SHP77 treated with DMSO at 0.1 percent for 48 hours (cell line): ENCODE measurements at places on chromosomes 12 and 14.

GRCh38 chr12:5577211-5577612 is 145.3 kb downstream of the NTF3 start:
- no peak for DNase-seq

DNA sequence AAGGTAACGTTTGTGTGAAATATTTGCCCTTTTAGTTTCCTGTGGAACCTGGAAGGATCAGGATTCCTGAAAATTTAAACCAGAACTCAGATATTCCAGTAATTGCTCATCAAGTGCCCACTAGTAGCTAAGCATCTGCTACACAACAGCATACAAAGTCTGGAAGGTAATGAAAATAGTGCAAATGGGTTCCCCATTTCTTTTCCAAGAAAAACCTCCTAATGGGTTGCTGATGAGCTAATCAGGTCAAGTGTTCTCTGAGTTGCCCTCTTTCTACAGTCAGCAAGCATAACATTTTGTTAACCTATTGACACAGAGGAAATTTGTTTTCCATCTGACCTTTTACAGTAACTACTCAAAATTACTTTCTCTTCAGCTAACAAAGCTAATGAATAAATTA is 83.6 kb upstream of the PMCH start:
- no peak for DNase-seq

DNA sequence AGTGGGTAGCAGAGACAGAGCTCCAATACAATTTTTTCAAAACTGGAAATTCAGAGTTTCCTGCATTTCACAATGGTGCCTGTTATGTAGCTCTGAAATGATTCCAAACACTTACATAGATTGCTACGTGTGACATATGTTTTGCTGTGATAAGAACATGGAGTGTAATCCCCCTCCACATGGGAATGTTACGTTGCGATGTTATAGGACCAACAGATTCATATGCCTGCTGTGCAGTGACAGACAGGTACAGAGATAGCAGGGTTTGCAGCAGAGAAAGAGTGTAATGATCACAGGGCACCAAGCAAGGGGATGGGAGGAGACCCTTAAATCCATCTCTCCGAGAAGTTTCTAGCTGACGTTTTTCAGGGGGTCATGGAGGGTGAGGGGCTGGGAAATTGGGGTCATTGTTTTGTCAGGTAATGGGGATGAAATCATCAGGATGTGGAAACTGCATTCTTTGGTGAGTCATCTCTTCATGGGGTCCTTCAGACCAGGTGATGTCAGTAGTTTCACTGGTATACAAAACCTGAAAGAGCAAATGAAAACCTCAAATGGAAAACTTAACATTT is 76.6 kb upstream of the OSBPL8 start:
- no peak for DNase-seq

DNA sequence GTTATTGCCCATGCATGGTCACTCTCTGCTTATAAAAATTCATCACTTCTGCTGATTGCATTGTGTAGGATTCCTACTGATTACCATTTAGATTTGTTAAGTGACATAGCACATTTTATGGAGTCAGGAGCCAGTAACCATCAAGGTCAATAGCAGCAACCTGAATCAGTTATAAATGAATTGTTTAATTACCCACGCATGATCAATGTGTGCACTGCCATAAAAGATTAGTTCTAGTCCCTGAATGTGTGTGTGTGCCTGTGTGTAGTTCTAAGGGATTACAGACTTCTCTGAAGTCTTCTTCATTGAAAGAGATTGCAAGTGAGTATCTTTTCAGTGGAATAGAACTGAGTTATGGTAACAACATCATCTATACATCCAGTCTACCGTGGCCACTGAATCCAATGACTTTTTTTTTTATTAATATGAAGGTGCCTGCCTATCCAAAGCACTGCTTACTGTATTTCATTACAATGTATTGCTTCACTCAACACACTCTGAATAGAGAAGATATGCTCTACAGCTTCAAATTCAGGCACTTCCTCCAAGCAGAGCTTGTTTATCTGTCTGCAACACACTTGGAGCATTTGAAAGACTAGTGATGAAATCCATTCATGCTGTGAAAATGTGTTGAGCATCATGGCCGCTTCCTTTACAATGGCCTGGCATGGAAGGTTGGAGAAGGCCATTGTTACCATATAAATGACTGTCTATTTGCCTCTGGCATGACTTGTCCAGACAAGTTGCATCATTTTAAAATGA is 381.7 kb downstream of the DIO2 start:
- DNase-seq = no peak

DNA sequence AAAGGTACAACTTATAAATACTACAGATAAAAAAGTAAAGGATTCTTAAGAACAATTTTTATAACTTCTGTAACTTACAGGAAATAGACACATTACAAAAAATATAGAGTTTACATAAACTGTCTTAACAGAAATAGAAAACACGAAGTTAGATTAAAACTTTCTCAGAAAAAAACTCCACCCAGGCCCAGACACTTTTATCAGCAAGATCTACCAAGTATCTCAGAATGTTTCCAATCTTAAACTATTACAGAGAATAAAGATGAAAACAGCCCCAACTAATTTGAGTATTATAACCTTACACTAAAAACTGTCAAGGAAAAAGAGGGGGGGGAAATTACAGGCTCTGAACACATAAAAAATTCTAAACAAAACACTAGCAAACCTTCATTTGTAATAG is 8.2 kb downstream of the ZFC3H1 start:
- no peak for DNase-seq

GRCh38 chr14:35991356-35991755 is 165.2 kb downstream of the BRMS1L start:
- DNase-seq = no peak

GRCh38 chr12:120844768-120845449 is 59.2 kb downstream of the SPPL3 start:
- DNase-seq = no peak

GRCh38 chr12:79644274-79645234 is 46.2 kb downstream of the PAWR start:
- no peak for DNase-seq

DNA sequence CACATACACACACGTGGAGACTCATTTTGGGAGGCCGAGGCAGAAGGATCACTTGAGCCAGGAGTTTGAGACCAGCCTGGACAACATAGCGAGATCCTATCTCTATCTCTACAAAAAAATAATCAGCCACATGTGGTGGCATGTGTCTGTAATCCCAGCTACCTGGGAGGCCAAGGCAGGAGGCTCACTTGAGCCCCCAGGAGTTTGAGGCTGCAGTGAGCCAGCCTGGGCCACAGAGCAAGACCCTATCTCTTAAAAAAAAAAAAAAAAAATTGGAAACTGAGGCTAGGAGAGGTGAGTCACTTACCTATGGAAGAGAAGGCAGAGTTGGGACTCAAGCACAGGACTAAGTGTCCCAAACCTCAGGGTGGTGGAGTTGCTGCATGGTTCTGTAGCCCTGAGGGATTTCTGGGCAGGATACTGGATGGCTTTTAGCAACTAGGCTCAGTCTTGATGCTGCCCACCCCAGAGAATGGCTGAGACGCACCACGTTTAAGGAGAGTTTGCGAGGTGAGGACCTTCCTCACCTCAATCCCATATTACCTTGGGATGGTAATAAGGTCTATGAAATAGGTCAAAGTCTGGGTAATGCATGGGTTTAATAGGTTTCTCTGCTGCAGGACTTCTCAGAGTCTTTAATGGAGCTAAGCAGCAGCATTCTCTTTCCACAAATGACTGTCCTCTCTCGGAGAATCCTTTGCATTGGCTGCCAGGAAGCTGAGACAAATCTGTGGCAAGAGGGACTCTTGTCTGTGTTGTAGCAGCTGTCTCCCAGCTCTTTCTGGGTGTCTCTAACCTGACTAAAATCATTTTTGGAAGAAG is 35.6 kb downstream of the SH2B3 start:
- DNase-seq = no peak

- DNase-seq = no peak
Measured at GRCh38 chr14:90159146-90159545, 97.2 kb upstream of the PSMC1 start.

- DNase-seq = no peak
Measured at GRCh38 chr12:106171117-106171750, 32.5 kb upstream of the NUAK1 start.

DNA sequence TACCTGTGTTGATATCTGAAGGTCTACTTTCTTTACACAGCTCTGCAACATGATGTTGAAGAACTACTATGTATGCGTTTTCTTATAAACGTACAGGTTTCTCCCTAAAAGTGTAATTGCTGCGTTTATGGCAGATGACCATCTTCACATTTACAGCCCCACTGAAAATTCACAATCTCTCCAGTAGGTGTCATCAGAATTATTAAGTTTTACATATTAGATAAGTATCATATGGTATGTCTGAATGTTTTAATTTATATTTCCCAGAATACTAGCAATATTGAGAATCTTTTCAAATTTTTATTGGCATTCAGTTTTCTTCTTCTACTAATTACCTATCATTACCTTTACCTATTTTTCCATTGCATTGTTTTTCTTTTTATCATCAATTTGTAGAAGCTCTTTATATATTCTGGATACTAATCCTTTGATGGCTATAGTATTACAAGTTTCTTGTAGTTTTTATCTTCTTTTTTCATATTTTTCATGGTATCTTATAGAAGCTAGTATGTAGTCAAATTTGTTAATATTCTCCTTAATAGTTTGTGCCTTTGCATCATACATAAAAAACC is 123.5 kb downstream of the CAPZA3 start:
- no peak for DNase-seq

GRCh38 chr12:91072931-91073330 is 15.1 kb upstream of the KERA start:
- DNase-seq = no peak

DNA sequence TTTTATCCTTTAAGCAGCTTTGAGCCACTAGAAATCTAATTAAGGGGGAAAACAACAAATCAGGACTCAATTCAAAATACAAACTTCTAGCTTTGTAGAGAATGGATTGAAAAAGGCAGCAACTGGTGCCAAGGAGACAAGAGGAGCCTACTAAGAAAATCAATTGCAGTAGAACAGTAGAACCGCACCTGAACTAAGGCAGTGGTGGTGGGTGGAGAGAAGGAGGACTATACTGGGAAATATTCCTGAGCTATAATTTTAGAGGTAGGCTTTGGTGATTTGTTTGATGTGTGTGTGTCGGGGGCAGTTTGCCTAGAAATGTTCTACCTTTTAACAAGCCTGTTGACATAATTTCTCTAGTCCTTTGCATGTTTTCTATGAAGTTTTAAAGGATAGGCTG is 270.9 kb upstream of the SYT10 start:
- DNase-seq = no peak

DNA sequence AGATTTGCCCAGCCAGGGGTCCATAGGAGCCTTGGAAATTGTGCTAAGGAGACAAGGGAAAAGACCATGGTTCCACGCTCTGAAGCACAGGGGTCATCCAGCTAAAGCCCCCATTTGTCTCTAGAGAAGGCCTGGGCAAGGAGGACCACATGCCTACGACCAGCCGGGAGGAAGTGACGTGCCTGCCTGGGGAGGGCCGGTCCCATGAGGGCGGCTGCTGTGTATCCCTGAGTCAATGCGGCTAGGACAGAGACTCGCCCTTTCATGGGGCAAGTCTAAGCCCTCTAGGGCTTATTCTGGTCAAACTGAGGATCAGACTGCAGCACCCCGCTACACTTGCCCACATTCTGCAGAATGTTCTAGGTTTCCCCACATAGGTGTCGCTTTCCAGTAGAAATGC is 20.6 kb upstream of the RIN3 start:
- no peak for DNase-seq

- DNase-seq = peak; percentile 6
Measured at GRCh38 chr12:130826151-130826801, 12.8 kb downstream of the STX2 start.

DNA sequence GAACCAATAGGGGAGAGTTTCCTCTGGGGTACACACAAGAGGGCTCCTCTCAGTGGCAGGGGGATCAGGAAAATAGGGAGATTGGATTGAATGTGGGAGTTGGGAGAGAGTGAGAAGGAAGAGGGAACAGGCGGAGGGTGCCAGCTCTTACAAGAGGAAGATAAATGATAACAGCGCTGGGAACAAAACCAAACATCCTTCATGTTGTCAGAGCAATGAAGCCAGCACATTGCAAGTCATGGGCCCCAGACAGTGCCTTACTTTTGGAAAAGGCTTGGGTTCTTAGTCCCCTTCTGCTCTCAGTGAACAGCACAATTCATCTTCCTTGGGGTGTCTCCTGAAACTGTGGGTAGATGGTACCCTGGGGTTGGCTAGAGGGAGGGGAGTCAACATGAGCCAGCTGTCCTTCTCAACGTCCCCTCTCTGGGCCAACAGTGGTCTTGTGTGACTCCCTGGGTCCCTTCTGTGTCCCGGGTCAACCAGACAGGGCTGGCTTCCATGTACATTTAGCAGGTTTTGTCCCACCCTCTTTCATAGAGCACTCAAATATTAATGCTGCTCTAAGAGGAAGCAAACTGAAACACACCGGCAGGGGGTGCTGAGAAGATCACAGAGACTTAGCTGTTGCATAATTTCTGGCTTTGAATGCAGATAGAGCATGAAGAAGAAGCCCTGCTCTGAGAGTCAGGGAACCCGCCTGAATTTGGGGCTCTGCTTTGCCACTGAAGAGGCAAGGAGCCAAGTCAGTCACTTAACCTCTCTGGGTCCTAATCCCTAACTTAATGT is 138.5 kb downstream of the ESRRB start:
- no peak for DNase-seq

GRCh38 chr12:79532907-79533288 is 157.9 kb downstream of the PAWR start:
- DNase-seq = no peak

DNA sequence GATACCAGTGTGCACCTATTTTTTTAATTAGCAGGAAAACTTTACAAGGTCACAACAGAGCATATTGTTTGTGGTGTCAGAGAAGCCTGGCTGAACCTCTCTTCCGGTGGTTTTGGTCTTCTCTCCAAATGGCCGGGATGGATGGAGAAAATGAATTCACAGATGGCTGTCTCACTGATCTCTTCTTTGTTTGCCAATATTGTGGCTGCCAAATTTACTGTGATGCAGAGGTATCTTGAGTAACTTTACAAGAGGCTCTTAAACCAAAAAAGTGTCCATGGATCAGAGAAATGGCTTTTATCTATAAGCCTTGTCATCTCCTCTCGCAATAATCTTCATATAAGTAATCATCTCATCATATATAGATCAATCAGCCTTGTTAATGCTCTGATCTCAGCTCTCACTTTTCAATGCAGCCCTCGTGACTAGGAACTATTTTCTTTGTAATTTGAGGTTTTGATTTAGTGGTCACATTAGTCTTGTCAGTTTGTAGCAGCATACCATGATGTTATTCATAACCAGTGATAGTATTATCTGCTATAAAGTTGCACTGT is 308.1 kb downstream of the EGLN3 start:
- no peak for DNase-seq

- DNase-seq = no peak
Measured at GRCh38 chr12:109967383-109968031, 28.7 kb downstream of the GIT2 start.

- no peak for DNase-seq
Measured at GRCh38 chr12:105212438-105212837, 23.5 kb downstream of the APPL2 start.

- DNase-seq = no peak
Measured at GRCh38 chr12:83666690-83667089, 980.0 kb downstream of the TMTC2 start.

- no peak for DNase-seq
Measured at GRCh38 chr14:24456980-24457379, 14.4 kb upstream of the SDR39U1 start.
